ENCODE measurements at places on chromosomes 7 and 10.

GRCh38 chr10:131872827-131873375 lies 27.9 kb upstream of the PPP2R2D start:
- DNase-seq: no peak

- no peak for DNase-seq
Measured at GRCh38 chr7:47568547-47568946, 13.4 kb downstream of the TNS3 start.

- no peak for DNase-seq
Measured at GRCh38 chr10:118564652-118565051, 30.8 kb downstream of the PRLHR start.

DNA sequence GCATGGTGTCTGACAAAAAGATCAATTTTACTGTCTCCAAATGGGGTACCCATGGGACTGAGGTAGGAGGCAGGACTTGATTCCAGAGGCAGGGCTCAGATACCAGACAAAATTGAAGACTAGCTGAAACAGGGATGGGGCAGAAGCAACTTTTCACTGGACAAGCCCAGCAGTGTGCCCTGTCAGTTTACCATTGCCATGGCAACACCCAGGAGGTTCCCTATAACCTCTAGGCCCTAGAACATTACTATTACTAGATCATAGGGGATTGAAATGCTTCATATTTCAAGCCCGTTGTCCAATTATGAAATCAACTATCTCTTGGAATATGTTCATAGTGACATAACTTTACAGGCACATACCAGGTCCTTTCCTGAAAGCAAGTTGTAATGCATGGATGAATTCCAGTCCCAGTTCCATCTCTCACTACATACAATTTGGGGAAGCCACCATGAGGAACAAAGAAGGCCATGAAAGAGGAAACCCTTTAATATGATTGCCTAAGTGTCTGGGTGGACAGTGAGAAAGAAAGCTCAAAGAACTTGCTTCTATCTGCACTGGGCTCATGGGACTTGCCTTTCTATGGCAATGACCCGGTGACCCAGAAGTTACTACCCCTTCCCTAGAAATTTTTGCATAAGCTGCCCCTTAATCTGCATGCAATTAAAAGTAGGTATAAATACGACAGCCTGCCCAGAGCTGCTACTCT lies 557.9 kb downstream of the KCNMA1 start:
- DNase-seq: no peak

DNA sequence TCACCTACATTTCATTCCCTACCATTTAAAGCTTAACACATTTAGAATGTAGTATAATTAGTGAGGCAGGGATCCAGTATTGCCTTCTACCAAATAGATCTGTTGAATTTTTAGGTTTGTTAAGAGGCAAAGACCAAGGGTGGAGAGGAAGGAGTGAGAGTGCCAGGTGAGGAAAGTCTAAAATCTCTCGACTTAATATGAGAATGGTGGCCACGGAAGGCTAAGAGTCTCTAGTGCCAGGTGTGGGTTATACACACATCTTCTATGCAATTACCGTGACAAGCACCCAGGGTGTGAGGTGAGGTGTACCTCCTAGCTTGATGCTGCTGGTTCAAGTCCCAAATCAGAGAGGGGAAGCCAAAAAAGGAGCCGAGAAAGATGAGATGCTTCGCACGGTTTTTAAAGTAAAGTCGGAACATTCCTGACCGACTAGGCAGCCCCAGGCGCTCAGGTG lies 439 bp downstream of the IQUB start:
- DNase-seq: no peak

DNA sequence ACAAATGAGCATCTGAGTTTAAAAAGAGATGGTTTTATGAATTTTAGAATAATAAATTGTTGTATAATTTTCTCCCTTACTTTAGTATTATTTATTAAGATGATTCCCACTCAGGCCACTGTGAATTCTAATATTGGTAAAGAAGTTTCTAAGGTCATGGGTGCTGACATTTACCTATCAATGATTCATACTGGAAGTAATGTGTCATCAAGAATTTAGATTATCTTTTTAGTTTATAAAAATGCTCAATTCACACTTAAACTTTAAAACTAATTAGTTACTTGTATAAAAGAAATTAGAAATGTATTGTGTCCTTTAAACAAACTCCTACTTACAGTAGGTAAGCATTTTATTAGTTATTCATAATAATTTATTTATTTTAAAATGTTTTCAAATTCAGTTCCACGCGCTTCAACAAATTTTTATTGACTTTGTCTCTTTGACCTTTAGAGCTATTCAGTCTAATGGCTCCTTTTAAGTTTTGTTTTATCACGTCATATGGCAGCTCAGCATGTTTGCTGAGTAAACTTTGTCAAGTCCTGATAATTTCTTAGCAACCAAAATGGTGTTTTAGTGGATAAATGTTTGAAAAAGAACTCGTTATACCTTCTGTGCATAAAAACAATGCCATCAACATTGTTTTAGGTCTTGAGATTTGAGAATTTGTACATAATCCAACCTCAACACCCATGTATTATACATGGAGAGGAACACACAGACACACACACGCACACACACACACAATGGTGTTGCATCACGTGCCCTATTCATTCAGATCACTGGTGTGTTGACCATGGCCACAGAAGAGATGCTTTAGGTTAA lies 15.1 kb upstream of the MRC1 start:
- no peak for DNase-seq

- DNase-seq: no peak
Measured at GRCh38 chr10:23359692-23360380, 15.2 kb upstream of the C10orf67 start.

GRCh38 chr7:20796500-20796899 lies 9.8 kb upstream of the SP8 start:
- DNase-seq: no peak
